Activated CD8-positive, alpha-beta memory T cell treated with anti-CD3 and anti-CD28 coated beads, Interleukin-2, amount 50 U/mL, for 4 hours (primary cell): ENCODE measurements at places on chromosomes 3 and 15.

DNA sequence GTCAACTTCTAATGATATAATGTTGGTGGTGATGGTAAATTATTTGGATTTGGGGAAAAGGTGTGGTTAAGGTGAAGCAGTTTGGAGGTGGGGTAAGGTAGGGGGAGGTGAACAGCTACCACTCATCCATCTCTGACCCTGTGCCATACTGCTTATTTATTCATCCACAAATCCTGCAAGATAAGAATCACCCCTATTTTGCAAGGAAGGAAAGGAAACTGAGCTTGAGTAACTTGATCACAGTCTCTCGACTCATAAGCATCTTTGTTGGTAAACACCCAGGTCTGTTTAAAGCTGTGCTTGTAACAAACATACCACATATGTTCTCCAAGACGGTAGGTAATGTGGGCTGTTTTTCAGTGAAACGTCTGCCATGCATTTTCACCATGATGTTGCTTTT lies 67.3 kb downstream of the PTPRG start:
- DNase-seq = no peak

GRCh38 chr3:150253622-150254021 lies 154.5 kb upstream of the TSC22D2 start:
- no peak for DNase-seq

DNA sequence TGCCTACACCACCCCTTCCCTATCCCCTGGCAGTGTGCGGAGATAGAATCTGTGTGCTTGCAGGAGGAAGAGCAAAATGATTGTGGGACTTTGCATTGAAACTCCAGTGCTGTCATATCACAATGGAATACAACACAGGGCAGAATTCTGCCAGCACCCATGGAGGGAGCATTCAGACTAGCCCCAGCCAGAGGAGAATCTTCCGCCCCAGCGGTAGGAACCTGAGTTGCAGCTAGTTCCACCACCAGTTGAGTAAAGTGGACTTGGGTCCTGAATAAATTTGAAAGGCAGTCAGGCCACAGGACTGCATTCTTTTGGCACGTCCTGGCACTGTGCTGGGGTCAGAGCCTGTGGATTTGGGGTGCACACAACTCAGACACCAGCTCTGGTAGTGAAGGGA lies 27.5 kb downstream of the NCBP2 start:
- DNase-seq = no peak

- no peak for DNase-seq
Observed at GRCh38 chr3:113914646-113915045, 33.2 kb upstream of the ZDHHC23 start.
